ENCODE measurements at places on chromosomes 7 and 10.

GRCh38 chr7:129569811-129570215, 41.7 kb upstream of the NRF1 start:
- peak; percentile 73 for DNase-seq

- DNase-seq = peak; percentile 47
Measured at GRCh38 chr7:116574025-116574822, 49.4 kb downstream of the CAV1 start.

- DNase-seq = no peak
Measured at GRCh38 chr7:265998-266850, 23.7 kb upstream of the FOXL3 start.

DNA sequence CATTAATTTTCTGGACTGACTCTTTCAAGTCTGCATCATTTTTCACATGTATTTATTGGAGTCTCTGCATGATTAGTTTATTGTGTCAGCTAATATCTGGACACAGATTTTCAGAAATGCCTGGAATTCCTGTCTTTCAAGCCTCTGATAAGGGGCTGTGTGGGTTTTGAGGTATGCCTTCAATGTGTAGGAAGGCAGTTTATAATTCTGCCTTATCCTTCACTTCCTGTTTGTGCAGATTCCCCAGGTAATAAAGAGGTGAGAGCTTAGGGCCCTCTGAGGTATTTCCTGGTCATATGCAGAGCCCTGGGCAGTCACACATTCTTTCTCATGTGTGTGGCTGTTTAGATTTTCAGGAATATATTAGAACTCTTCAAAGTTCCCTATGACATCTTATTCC, 79.4 kb upstream of the PRKCQ start:
- no peak for DNase-seq

DNA sequence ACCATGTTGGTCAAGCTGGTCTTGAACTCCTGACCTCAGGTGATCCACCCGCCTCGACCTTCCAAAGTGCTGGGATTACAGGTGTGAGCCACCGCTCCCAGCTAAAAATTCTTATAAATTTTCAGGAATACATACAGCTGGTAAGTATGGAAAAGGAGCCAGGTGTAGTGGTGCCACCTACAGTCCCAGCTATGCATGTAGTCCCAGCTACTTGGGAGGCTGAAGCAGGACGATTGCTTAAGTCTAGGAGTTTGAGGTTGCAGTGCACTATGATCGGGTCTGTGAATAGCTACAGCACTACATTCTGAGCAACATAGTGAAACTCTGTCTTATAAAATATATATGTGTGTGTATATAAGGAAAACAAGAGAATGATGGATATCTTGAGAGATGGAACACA, 19.0 kb downstream of the LDB1 start:
- DNase-seq = no peak

GRCh38 chr7:101217388-101218235, at the start of the genes PLOD3 and ZNHIT1:
TSS of gene PLOD3 (minus strand) at chr7:101217581. CDS start at chr7:101217274, 307 bp downstream.
TSS of gene ZNHIT1 (plus strand) at chr7:101218165. CDS start at chr7:101218196, 31 bp downstream.
- DNase-seq = peak; percentile 98

- no peak for DNase-seq
Measured at GRCh38 chr7:116226664-116227063, 16.3 kb downstream of the TES start.

- no peak for DNase-seq
Measured at GRCh38 chr7:55194522-55194921, 170.6 kb upstream of the LANCL2 start.

- DNase-seq = no peak
Measured at GRCh38 chr10:91424016-91424415, 13.9 kb downstream of the HECTD2 start.

DNA sequence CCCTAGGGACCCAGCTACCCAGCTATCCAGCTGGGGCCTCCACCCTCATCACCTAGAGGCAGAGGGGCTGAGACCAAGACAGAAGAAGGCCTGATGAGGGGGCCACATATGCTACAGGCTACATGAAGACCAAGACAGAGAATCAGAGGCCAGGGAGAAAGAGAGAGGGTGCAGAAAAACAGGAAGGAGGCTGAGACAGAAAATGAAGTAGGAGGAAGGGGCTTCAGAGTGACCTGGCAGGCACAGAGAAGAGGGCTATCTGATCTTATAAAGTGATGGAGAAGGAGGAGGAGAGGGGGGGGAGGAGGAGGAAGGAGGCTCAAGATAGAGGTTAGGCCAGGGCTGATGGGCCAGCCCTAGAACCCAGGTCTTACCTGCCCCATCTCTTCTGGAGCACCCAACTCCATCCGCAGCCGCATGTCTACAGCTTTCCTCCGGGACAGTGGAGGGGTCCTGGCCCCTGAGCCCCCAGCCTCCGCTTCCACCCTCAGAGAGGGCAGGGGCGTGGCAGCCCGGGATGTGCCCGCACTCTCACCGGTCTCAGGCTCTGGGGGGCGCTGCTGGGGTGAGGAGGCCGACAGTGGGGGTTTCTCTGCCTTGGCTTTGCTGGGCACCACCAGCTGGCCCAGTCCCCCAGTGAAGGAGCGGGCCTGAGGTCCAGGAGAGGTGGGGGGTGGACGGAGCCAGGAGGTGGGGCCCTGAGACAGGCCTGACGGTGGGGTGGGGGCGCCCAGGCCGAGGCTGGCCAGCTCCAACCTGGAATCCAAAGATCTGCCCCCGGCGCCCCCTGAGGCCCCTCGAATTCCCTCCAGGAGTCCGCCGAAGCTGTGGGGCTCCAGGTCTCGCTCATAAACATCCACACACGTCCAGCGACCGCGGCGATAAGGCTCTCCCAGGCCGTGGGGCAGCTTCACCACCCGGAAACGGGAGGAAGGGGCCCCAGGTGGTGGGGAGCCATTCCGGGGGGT, 1.8 kb downstream of the TSC22D4 start:
- no peak for DNase-seq

All from mesenchymal stem cell (in vitro differentiated cells and primary cell).